ENCODE measurements at places on chromosomes 12 and 14. TPM values are rescaled to one million over a fixed set of nuclear protein-coding genes. Genes with fewer than 3 reads are reported as not detected.

DNA sequence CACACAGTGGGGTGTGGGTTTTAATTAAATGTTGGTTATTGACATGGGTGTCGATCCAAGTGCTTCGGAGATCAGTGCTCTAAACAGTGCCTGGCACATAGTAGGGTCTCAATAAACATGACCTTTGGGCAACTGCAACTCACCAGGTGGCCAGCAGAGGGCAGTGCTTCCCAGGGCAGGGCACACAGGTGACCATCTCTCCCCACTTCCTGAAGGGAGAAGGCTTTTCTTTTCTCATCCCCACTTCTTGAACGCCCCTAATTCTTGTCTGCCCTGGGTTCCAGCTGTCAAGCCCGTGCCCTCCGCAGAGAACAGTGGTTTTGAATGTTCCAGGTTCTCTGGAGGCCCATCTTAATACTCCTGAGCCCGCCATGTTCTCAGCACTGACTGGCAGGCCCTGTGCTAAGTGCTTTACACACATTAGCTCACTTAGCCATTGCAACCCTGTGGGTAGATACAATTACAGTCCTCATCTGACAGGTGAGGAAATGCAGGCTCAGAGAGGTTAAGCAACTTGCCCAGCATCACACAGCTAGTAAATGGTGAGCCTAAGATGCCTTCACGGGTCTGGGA is 16.3 kb downstream of the RAPGEF3 start:
- H3K27ac ChIP-seq, result no peak overlapping the region
- H3K4me3 ChIP-seq, result no peak overlapping the region
- no peaks in the 10 kb centered on the region for H3K36me3 ChIP-seq
- peak; percentile 51 for DNase-seq

GRCh38 chr14:93073358-93073707 is 42.4 kb downstream of the ITPK1 start:
- peak; percentile 9 for DNase-seq
- peaks cover 17% of the 10 kb centered on the region for H3K4me1 ChIP-seq
- H3K27ac ChIP-seq, result no peak overlapping the region
- no peaks in the 10 kb centered on the region for H3K27me3 ChIP-seq

DNA sequence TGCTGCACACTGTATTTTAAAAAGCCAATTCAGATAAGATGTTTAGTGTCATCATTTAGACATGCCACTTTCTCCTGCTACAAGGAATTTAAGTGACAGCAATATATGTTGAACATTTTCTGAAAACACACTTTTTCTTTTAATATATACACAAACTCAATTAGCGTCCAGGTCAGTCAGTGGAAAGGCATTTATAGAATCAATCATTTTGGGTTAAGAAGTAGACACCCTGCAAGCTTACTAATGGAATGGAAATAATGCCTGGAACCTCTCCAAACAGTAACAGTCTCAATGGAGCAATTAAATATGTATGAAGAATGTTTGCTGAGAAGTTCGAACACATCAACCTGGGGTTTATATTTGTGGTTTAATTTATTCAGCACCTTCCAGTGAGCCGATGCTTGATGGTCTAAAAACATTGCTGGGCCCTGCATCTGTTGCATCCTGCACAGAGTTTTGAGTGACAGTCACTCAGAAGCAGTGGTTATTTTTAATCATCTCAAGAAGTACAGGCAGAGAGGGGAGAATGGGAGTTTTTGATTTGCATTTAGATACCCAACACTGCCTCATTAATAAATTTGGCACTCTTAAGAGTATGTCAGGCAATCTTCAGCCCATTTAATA is 410.7 kb downstream of the TMEM117 start:
- no peak overlapping the region for H3K27ac ChIP-seq
- H3K36me3 ChIP-seq, result no peaks in the 10 kb centered on the region

DNA sequence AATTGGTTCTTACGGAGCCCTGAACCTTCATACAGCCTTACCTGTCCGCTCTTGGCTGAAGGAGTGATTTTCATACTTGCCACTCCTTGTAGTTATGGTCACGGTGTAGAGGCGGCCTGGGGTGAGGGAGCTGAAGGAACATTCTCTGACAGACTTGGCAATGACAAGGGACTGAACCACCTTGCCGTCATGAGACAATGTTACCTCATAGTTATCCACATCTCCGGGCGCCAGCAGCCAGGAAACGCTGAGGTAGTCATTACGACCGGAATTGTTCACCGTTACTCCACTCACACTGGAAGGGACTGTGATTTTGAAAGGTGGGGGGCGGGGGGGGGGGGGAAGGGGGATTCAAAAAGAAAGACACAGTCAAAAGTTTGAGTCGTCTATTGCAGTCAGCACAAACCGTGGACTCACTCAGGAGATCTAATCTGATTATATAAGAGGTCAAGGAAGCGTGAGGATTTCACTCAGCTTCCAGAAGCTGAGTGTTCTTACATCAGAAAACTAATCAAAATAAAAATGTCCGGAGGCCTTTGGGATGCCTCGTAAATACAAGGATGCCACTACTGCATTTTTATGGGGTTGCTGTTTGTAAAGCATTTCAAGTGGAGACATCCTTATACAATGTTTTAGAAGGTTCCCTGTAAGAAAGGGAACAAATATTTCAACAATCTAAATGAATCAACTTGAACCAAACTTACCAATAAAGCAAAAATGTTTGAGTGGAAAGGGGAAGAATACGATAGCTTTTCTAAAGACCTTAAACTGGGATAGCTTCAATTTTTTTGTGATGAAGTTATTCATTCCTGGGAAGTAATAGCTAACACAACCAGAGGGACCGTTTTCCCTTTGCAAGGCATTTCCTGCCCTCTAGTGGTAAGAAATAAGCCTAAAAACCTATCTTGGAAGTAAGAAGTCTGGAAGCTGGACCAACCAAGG is 60.6 kb downstream of the PTPRB start:
- H3K4me1 ChIP-seq, result peaks cover 13% of the 10 kb centered on the region
- H3K27ac ChIP-seq, result peak overlapping the region; percentile 35
- DNase-seq, result peak; percentile 68
- no peak overlapping the region for H3K4me3 ChIP-seq
- H3K36me3 ChIP-seq, result peaks cover 54% of the 10 kb centered on the region

DNA sequence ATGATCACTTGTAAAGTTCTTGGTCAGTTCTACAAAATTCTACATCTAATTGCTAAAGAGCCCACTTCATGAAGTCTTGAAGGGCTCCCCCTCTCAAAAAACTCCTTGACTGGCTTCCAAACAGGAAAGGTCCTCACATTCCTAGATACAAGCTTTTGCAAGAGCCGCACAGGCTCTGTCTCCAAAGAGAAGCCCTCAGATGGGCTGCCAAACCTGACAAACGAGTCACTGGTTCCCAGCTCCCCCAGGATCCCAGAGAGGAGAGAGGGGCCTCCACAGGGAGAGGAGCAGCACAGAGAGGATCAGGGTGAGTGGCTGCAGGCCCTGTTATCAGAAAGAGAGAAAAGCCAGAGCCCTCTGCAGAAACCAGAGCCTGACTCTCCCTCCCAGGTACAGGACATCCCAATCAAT is 5.8 kb downstream of the NID2 start:
- peaks cover 5% of the 10 kb centered on the region for H3K27me3 ChIP-seq
- H3K36me3 ChIP-seq, result no peaks in the 10 kb centered on the region
- no peak overlapping the region for H3K27ac ChIP-seq

GRCh38 chr12:124449623-124450375 is 117.6 kb downstream of the NCOR2 start:
- no peaks in the 10 kb centered on the region for H3K27me3 ChIP-seq
- no peak for DNase-seq
- no peak overlapping the region for H3K4me3 ChIP-seq

DNA sequence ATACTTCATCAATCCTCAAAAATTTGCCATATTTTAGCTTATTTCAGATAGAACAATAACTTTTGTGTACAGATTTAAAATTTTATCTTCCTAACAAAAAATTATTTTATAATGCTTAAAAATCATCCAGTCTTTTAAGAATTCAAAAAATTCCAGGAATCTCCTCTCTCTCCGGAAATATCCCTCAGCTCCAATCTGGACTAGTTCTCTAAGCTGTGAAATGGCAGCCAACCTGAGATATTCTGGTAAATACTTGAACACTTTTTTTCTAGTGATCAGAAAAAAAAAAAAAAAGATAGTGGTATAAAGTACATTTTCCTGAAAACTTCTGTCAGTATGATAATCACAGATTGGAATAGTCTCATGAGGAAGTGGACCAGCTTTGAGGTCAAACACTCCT is 57.6 kb downstream of the SSPN start:
- H3K27me3 ChIP-seq, result no peaks in the 10 kb centered on the region
- H3K27ac ChIP-seq, result no peak overlapping the region
- H3K4me1 ChIP-seq, result peaks cover 5% of the 10 kb centered on the region
- no peak for DNase-seq
- H3K36me3 ChIP-seq, result no peaks in the 10 kb centered on the region

DNAH10 gene
- polyA plus RNA-seq, result 0.04 TPM
